IMR-90 (cell line): ENCODE measurements at places on chromosomes 3 and 15.

DNA sequence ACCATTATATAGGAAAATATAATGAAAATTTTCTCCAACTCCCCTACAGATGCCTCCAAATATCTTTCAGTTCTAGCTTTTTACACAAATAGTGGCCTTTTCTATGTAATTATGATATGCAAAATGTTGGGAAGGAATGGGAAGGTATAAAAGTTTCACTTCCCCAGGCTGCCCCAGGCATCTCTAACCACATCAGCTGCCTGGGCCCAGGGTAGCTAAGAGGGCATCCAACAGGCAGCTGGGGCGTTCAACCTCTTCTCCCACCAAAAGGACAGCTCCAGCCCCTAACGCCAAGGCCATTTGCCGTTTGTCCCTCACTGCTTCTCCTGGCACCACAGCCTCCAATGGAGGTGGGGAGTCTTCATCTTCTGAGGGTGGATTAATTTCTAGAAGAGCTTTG is 188.1 kb upstream of the TSC22D2 start:
- DNase-seq: no peak

- peak; percentile 41 for DNase-seq
Observed at GRCh38 chr15:68183616-68184315, 21.4 kb downstream of the CALML4 start.

GRCh38 chr3:177746337-177746933 is 549.2 kb upstream of the TBL1XR1 start:
- peak; percentile 83 for DNase-seq

DNA sequence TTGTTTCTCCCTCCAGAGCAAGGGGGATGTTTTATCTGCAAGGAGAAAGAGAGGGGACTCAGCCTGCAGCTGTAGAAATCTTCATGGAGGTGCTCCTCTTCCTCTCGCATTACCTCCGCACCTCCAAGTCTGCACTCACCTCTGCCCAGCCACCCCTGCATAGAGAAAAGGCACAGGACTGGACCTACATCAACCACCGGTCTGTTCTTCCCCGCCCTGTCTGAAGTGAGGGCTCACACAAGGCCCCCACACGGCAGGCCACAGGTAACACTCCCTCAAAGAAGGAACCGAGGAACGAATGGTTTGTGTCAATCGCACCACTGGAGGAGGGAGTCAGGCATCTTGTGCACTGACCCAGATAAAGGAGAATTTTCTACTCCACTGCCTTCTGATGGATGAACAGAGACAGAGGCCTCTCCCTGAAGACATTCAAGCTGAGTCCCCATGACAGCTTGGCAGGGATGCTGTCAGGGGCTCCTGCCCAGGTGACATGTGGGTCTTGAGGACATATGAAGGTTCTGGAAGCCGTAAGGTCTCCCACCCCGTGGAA is 260.3 kb downstream of the XXYLT1 start:
- no peak for DNase-seq

- DNase-seq: peak; percentile 89
Observed at GRCh38 chr3:195352895-195353488, 82.0 kb upstream of the XXYLT1 start.

DNA sequence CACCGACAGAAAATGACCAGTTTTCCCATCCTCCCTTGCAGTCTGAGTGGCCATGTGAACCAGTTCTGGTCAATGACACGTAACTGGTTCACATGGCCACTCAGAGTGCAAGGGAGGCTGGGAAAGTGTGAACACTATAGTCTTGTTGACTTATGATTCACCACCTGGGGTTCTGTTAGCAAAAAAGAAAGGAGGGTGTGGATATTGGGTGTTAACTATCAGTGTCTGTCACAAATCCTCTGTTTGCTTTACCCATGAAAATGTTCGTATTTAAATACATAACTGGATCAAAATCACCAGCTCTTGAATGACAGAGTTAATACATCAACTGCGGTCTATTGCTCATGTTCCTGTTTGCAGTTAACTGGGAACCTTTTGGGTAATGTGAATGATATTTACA is 92.3 kb downstream of the ADAMTSL3 start:
- no peak for DNase-seq

DNA sequence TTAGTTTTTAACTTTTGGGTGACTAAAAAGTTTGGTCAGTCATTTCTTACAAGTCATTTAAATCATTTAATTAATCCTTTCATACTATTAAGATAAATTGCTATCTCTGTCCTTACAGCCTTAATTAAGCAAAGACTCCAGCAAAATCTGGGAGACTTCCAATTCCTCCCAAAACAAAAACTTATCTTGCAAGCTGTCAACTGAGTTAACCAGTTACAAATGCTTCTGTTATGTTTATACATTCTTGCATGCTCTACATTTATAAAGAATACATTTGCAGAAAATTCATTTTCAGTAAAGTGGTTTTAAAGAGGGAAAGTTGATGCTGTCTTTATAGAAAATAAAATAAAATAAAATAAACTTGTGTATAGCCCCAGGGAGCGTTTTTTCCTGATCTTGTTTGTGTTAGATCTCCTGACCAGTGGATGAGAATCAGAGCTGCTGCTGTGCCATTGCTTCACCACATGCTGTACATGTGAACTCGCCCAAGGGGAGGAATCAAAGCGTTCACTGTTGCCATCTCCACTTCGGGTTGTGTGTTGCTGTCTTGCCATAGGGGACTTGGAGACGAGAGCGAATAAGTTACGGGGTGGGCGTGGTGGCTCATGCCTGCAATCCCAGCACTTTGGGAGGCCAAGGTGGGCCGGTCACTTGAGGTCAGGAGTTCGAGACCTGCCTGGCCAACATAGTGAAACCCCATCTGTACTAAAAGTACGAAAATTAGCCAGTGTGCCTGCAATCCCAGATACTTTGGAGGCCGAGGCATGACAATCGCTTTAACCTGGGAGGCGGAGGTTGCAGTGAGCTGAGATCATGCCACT is 5.5 kb downstream of the CCR4 start:
- DNase-seq: peak; percentile 24

DNA sequence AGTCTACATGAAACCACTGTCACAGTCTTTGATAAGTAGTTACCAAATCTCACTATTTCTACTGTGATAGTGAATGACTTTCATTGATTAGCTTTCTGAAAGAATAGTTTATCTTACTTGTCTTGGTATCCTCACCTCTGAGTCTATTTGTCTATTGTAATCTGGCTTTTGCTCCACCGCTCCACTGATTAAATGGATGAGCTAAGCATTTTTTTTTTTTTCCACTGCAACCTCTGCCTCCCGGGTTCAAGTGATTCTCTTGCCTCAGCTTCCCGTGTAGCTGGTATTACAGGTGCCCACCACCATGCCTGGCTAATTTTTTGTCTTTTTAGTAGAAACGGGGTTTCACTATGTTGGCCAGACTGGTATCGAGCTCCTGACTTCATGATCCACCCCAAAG is 12.9 kb downstream of the BBS4 start:
- DNase-seq: no peak

DNA sequence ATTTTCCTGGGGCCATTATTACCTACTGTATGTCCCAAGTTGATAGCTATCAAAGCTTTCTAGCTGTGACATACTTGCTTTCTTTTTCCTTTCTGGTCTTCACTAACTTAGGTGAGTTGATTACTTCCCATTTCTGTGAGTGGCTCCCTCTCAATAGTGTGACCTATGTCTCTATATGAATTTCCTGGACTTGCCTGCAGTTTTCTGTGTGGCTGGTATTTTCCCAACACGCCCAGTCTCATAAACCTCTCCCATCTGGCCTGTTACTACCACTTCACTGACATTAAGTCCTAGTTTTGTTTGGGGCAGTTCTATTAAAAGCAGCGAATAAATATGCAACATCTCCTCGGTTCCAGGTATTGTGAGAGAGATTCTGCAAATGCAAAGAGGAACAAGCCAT is 671.2 kb downstream of the SI start:
- no peak for DNase-seq

DNA sequence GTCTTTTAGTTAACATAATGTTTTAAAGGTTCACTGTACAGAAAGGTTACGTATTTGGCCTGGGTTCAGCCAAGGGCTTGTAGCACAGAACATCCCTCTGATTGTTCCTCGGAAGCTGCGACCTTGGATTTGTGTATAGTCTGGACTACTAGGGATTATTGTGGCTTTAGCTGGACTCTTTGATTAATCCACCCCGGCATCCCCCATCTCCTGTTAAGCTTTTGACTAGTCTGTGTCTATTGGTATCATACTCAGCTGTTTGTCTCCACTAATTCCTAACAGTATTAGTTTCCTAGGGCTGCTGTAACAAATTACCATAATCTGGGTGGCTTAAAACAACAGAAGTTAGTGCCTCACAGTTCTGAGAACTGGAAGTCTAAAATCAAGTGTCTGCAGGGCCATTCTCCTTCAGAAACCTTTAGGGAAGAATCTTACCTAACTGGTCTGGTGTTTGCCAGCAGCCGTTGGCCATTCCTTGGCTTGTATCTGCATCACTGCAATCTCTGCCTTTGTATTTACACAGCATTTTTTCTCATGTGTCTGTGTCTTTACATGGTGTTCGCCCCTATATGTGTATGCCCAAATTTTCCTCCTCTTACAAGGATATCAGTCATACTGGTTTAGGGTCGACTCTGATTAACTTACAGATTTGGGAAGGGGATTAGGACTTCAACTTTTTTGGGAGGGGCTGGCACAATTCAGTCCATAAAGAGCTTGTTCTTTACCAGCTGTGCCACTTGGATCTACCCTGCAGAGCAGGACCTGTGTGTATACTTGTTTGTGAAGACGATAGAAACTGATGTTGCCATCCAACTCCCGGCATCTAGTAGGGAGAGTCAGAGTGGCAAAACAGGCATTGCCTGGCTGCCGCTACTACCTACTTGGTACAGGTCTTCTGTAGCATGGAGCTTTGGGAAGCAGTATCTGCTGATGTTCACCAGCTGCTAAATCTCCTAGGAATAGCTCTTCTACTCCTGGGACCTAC is 117.8 kb downstream of the UBE2E2 start:
- DNase-seq: no peak

DNA sequence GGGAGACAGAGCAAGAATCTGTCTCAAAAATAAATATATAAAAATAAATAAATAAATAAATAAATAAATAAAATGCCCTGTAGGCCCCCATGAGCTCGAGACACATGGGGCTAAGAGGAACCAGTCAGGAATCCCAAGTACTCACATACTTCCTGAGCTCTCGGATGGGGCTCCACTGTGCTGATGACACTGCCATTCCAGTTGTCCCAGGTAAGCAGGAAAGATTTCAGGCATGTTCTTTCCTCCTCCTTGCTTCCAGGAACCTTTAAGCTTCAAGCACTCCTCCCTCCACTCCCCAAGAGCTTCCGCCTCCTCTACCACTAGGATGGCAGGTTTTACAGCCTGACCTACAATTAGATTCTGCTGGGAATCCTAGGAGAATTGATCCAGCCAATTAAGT is 113.4 kb downstream of the SLC49A4 start:
- DNase-seq: no peak

DNA sequence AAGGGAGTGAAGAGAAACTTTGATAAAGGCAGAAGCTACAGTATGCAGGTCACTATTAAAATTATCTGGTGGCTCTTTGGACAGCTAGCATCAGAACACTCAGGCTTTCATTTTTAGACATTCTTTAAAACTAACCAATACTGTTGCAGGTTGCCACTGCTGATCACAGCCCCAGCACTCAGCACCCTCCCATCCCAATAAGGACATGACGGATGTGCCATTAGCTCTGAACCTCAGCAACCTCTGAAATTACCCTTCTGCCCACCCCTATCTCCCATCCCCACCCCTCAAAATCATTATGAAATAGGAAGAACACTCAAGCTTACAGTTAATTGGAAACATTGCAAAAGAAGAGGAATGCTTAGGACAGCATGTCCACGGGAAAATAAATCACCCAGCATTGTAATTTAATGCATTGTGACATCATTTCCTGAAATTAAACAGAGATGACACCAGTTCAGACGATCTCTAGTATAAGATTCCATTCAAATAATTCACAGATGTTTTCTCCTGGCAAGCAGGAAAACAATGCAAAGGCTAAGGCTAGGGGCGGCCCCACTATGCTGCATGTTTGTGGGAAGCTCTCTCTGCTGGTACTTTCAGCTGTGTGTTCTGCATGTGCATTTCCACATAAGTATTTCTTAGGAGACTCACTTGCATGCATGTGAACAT is 71.6 kb downstream of the MEIS2 start:
- DNase-seq: peak; percentile 42

DNA sequence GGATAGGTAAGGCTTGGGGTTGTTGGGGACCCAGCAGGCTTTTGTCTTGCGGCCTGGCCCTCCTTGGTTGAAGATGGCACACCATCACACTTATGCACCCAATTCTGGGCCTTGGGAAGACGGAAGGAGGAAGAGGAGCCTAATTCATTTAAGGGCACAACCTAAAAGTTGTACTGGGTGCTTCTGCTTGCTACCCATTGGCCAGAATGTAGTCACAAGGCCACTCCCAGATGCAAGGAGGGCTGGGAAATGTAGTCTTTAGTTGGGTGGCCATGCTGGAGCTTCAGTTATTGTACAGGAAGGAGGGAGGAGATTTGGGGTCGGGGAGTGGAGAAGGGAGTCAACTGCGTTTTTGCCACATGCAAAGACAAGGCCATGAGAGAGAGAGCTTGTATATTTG is 109.2 kb downstream of the TMEM266 start:
- peak; percentile 29 for DNase-seq

DNA sequence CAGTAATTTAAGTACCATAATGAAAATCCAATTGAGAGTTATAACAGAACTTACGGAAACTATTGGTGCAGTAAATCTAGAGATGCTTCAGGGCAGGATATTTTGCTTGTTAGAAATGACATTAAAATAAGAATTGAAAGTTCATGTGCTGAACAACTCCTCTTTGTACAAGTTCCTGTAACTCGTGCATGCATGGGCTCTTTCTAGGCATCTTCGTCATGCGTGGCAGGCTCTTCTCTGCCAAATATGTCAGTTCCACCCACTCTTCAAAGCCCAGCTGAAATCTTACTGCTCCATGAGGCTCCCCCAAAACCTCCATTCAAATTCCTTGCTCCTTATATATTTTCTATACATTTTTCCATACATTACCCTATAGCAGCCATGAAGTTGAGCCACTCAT is 48.7 kb downstream of the FBN1 start:
- DNase-seq: no peak

- DNase-seq: no peak
Observed at GRCh38 chr15:68526784-68527183, 52.0 kb upstream of the CORO2B start.

DNA sequence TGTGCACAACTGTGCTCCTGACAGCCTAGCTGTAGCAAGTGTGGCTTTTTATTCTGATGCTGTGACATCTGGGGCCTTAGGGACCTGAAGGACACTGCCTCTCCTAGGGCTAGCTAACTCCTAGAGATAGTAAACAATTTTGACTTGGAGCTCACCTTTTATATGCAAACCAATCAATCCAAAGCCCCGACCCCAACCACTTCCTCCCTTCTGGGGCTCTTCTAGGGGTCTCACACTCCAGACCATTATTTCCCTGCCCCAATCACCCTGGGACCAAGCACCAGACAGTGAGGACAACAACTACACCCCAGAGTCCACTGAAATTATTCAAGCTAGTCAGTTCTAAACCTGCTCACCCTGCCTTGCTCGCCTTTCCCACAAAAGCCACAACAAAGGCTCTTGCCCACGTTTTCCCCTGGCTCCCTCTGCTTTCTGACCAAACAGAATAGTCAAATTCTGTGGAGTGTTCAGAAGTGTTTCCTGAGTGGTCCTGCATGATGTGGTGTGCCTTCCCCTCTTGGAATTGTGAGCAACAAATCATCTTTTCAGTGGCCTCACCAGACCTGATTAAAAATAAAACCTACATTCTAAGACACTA is 84.2 kb upstream of the WNT5A start:
- no peak for DNase-seq
